Amniotic stem cell (primary cell): ENCODE measurements at places on chromosomes 1 and 21.

DNA sequence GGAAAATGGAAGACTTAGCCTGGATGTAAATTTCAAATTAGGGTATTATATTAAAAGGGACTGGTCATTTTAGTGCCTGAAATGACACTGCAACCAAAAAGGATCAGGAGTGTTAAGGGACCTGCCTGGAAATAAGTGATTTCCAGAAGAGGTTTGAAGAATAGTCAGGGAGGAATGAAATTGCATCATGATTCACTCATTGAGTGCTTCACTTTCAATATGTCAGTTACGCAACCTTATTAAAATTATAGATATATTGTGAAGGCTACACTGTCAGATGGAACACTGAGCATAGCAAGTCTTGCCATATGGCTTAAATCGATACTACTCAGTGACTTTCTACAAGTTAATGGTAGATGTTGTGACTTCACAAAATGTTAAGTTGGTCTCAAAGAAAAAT lies 275.2 kb upstream of the DPYD start:
- DNase-seq = no peak

DNA sequence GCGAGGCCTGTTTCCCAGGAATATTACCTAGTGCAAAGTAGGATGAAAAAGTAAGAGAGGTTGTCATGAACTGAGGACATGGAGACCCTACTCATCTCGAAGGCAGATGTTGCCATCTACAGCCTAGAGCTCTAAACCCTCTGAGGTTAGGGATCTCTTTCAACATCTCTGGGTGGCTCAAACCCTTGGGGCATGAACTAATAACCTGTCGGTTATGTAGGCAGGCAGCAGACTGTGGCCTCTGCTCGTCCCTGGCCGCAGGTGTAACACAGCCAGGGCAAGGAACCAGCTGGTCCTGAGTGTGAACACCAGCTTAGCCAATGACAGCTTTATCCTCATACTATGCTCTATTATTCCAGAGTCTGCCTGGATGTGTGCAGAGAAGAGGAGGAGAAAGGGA lies 13.2 kb downstream of the CAPZB start:
- DNase-seq = no peak

DNA sequence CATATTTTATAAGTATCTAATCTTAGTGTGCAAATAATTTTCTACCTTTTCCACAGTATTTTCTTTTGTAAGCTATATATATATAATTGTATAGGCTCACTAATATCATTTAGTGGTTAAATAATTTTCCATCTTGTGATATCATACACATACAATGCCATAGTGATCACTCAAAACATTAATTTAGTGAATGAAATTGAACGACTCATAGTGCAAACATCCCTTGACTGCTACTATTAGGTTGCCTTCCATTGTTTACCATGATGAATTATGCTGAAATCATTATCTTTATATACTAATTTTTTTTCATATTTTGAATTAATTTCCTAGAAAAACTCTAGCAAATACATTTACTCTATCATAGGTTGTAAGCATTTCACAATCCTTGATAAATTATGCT lies 127.1 kb downstream of the PCNX2 start:
- DNase-seq = no peak

- no peak for DNase-seq
Observed at GRCh38 chr1:109104364-109105151, 9.4 kb upstream of the ELAPOR1 start.

- DNase-seq = no peak
Observed at GRCh38 chr1:210769473-210769872, 364.5 kb downstream of the KCNH1 start.

- no peak for DNase-seq
Observed at GRCh38 chr1:24503059-24503751, 569 bp downstream of the RCAN3 start.
